ENCODE measurements at places on chromosomes 4 and X.

DNA sequence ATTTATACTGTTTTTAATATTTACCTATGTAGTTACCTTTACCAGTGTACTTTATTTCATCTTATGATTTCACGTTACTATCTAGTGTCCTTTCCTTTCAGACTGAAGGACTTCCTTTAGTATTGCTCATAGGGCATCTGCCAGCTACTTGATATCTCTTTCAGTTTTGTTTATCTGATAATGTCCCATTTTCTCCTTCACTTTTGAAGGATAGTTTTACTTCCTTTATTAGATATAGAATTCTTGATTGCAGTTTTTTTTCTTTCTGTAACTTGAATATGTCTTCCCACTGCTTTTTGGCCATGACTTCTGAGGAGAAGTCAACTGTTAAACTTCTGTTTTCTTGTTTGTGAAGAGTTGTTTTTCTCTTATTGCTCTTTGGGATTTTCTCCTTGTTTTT lies 69.4 kb upstream of the MAGED1 start:
- H3K36me3 ChIP-seq: no peaks in the 10 kb centered on the region
- no peak for DNase-seq
- H3K4me1 ChIP-seq: no peaks in the 10 kb centered on the region
- H3K27me3 ChIP-seq: no peaks in the 10 kb centered on the region

- H3K36me3 ChIP-seq: no peaks in the 10 kb centered on the region
- H3K27ac ChIP-seq: no peak overlapping the region
- DNase-seq: no peak
- no peak overlapping the region for H3K4me3 ChIP-seq
- H3K27me3 ChIP-seq: no peaks in the 10 kb centered on the region
- no peaks in the 10 kb centered on the region for H3K4me1 ChIP-seq
Observed at GRCh38 chrX:95539041-95539440, 1145.6 kb upstream of the DIAPH2 start.

GRCh38 chr4:123675567-123675966 lies 279.0 kb downstream of the SPRY1 start:
- no peaks in the 10 kb centered on the region for H3K27me3 ChIP-seq
- DNase-seq: no peak
- H3K27ac ChIP-seq: no peak overlapping the region
- no peaks in the 10 kb centered on the region for H3K36me3 ChIP-seq

- no peak for DNase-seq
- no peaks in the 10 kb centered on the region for H3K27me3 ChIP-seq
- H3K4me3 ChIP-seq: no peak overlapping the region
Observed at GRCh38 chr4:13893211-13893610, 265.7 kb upstream of the BOD1L1 start.

GRCh38 chrX:7582191-7582590 lies 260.8 kb upstream of the VCX start:
- no peak overlapping the region for H3K27ac ChIP-seq
- no peaks in the 10 kb centered on the region for H3K36me3 ChIP-seq
- H3K4me3 ChIP-seq: no peak overlapping the region
- no peaks in the 10 kb centered on the region for H3K4me1 ChIP-seq

GRCh38 chr4:122117743-122118142 lies 34.4 kb upstream of the BLTP1 start:
- H3K4me3 ChIP-seq: no peak overlapping the region
- H3K4me1 ChIP-seq: no peaks in the 10 kb centered on the region
- DNase-seq: no peak

- peaks cover 19% of the 10 kb centered on the region for H3K27me3 ChIP-seq
- no peak overlapping the region for H3K4me3 ChIP-seq
- no peak for DNase-seq
- H3K27ac ChIP-seq: no peak overlapping the region
- no peaks in the 10 kb centered on the region for H3K4me1 ChIP-seq
- no peaks in the 10 kb centered on the region for H3K36me3 ChIP-seq
Observed at GRCh38 chr4:8709050-8709728, 116.6 kb downstream of the CPZ start.

DNA sequence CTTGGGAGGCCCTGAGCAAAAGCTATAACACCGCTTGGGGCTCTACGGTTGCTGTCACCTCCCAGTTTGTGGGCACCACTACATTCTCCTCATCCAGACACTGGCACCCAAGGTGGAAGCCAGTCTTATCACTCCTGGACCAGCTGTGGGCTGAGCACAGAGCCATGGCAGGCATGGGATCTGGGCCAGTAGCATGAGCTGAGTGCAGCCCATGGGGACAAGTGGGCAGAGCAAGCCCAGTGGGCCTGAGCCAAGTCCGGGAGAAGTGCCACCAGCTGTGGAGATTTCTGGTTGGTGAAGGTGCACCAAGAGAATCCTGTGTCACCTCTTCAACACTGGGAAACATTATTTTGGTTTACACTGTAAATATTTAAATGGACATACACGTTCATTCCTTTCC lies 1013.0 kb downstream of the TECRL start:
- H3K4me1 ChIP-seq: no peaks in the 10 kb centered on the region
- H3K27me3 ChIP-seq: no peaks in the 10 kb centered on the region
- no peak overlapping the region for H3K4me3 ChIP-seq
- DNase-seq: no peak
- no peak overlapping the region for H3K27ac ChIP-seq

- H3K4me3 ChIP-seq: no peak overlapping the region
- H3K4me1 ChIP-seq: peaks cover 1% of the 10 kb centered on the region
- DNase-seq: no peak
- no peaks in the 10 kb centered on the region for H3K36me3 ChIP-seq
- H3K27ac ChIP-seq: no peak overlapping the region
- no peaks in the 10 kb centered on the region for H3K27me3 ChIP-seq
Observed at GRCh38 chr4:109015413-109015810, 252.6 kb upstream of the ETNPPL start.

DNA sequence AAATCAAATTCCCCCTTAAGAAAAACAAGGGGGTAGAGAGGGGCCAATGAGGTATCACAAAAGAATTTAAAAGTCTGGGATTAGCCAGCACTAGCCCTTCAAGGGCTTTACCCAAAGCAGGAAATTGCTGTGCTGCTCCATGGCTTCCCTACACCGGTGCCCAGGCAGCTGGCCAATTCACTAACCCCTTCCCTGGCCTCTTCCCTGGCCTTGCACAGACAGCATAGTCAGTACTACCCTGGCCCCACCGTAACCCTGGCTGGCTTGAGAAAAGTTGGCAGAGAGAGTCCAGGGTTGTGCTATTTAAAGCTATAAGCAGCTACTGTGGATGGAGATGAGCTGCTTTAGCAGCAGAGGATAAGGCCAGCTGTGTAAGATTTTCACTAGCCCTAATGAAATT lies 43.1 kb downstream of the ADAMTS3 start:
- H3K4me1 ChIP-seq: no peaks in the 10 kb centered on the region
- H3K27me3 ChIP-seq: no peaks in the 10 kb centered on the region

DNA sequence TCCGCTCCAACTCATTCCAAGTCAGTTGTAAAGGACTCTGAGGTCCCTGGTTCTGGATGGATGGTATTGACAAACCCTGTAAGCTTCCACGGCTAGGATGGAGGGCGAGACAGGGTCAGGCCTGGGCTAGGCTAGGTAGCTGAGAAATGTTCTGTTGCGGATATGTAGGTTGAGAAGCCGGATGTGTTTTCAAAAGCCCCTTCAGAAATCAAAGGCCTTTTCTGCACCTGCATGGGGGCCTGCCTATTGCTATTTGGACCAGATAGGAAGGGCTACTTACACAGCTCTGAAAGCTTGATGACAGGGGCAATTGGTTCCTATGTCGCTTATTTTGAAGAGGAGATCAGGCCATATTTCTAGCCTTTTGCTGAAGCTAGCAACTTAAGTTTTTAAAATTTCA lies 1.9 kb upstream of the DRP2 start:
- H3K4me1 ChIP-seq: no peaks in the 10 kb centered on the region
- DNase-seq: no peak
- H3K27ac ChIP-seq: no peak overlapping the region
- no peaks in the 10 kb centered on the region for H3K36me3 ChIP-seq
- H3K27me3 ChIP-seq: no peaks in the 10 kb centered on the region

DNA sequence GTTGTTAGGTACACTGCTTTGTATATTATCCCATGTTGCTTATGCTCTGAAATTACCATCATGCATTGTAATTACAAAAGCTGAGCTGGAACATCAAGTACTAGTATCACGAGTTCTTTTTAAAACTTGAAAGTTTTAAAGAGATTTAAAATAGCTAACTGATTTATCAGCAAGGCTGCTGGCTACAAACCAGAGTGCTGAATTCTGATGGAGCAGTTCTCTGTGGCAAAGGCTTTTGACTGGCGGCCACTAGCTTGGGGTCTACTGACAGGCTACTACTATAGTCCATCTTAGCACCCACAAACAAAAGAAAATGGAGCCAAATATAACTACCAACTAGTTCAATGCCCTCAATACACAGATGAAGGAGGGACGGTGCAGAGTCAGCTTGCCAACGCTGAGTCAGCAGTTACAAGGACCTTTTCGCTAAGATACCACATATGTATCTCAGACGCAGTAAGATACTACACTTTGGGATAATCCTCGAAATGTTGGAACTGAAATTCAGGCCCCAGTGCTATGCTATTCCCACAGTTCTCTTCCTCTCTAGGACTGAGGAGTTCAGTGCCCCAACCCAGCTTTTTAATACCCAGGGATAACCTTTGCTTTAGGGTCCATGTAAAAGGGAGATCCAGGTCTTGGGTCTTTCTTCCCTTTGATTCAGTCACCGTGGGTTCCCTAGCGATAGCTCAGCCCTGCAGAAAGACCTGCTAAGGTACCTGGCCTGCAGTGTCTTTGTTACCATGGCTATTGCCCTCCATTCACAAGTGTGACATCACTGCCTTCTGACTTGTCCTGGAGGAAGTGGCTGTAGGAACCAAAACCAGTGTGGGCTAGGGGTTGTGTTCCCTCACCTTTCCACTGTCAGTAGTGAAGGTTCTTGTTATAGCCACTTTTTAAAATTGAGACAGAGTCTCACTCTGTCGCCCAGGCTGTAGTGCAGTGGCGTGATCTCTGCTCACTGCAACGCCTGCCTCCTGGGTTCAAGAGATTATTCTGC lies 22.8 kb downstream of the MFAP3L start:
- DNase-seq: no peak
- H3K4me3 ChIP-seq: no peak overlapping the region
- no peaks in the 10 kb centered on the region for H3K4me1 ChIP-seq
- H3K36me3 ChIP-seq: no peaks in the 10 kb centered on the region

- H3K27me3 ChIP-seq: no peaks in the 10 kb centered on the region
- no peak overlapping the region for H3K4me3 ChIP-seq
- peak overlapping the region; percentile 33 for H3K27ac ChIP-seq
- no peaks in the 10 kb centered on the region for H3K36me3 ChIP-seq
- no peak for DNase-seq
Observed at GRCh38 chrX:136047016-136047642, 61.9 kb downstream of the SLC9A6 start.

- H3K27ac ChIP-seq: no peak overlapping the region
- no peaks in the 10 kb centered on the region for H3K36me3 ChIP-seq
- H3K27me3 ChIP-seq: no peaks in the 10 kb centered on the region
- H3K4me1 ChIP-seq: no peaks in the 10 kb centered on the region
- DNase-seq: no peak
Observed at GRCh38 chrX:71227370-71228062, 4.5 kb downstream of the GJB1 start.

GRCh38 chr4:89879215-89879614 lies 15.4 kb upstream of the MMRN1 start:
- H3K27ac ChIP-seq: no peak overlapping the region
- no peaks in the 10 kb centered on the region for H3K4me1 ChIP-seq
- H3K36me3 ChIP-seq: no peaks in the 10 kb centered on the region

- no peaks in the 10 kb centered on the region for H3K4me1 ChIP-seq
- H3K27ac ChIP-seq: no peak overlapping the region
- H3K36me3 ChIP-seq: no peaks in the 10 kb centered on the region
- no peak overlapping the region for H3K4me3 ChIP-seq
- DNase-seq: no peak
- peaks cover 64% of the 10 kb centered on the region for H3K27me3 ChIP-seq
Observed at GRCh38 chr4:74934888-74935287, 2.0 kb downstream of the PARM1 start.

DNA sequence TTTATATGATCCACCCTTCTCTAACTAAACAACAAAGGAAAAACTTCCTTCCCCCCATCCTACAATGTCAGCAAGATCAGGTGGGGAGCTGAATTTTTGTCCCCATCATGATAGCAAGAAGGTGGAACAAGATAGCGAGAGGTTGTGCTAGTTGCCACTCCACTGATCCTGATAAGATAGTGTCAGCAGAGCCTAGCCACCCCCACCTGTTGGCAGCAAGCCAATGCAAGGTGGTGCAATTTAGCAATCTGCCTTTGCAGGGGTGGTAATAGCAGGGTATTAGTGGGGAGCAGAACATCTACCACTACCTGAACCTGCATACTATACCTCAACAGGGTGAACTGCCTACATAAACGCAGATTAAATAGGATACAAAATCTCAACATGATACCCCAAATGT lies 80.2 kb upstream of the MAMLD1 start:
- H3K36me3 ChIP-seq: no peaks in the 10 kb centered on the region
- H3K4me1 ChIP-seq: no peaks in the 10 kb centered on the region
- DNase-seq: no peak
- H3K27ac ChIP-seq: no peak overlapping the region
- no peak overlapping the region for H3K4me3 ChIP-seq

GRCh38 chr4:6468376-6468775 lies 4.0 kb downstream of the PPP2R2C start:
- no peaks in the 10 kb centered on the region for H3K4me1 ChIP-seq
- no peak for DNase-seq
- H3K27ac ChIP-seq: no peak overlapping the region
- H3K27me3 ChIP-seq: peaks cover 35% of the 10 kb centered on the region
- H3K4me3 ChIP-seq: no peak overlapping the region

DNA sequence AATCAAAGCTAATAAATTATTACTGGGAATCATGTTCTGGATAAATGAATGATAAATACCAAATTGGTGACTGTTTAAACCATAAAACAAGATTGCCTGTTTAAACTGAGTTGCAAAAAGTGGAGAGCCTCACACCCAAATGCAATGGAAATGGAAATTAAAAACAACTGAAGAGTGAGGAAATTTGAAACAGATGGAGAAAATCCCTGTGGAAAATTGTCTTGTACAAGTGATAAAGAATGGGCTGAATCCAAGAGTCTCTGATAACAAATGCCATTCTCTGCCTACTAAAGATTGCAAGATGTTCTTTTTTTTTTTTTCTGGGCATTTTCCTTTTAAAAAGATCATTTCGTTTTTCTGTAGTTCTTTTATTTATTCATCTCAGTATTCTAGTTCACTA lies 426.3 kb downstream of the NLGN4X start:
- H3K4me1 ChIP-seq: peaks cover 6% of the 10 kb centered on the region
- no peaks in the 10 kb centered on the region for H3K27me3 ChIP-seq
- H3K27ac ChIP-seq: no peak overlapping the region
- no peak for DNase-seq
- no peaks in the 10 kb centered on the region for H3K36me3 ChIP-seq
- no peak overlapping the region for H3K4me3 ChIP-seq

DNA sequence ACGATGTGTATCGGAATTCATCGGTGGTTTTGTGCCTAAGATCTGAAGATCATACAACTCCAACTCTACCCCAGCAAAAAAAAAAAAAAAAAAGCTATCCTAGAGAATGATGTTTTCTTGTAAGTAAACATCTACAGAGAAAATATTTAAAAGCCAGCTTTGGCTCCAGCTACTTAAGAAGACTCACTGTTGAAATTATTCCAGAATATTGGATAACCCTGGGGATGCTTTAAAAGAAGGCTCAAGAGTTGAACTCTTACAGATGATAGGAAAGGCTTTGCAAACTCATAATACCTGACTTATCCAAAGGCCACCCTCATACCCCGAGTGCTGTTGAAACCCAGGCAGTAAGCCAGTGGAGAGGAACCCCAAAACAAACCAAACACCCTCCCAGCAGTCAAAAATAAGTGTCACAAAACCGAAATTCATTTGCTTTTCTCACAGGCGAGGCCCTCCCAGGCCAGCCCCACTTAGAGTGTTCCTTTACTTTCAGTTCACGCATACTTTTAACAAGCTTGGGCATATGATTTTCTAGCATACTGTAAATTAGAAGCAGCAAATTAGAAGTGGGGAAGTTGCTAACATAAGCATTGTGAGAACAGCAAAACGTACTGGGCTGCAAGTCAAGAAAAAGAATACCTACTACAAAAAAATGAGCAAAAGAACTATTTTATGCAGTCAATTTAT lies 2.7 kb upstream of the AMELX start:
- no peak overlapping the region for H3K27ac ChIP-seq
- H3K4me3 ChIP-seq: no peak overlapping the region

All from RWPE2 (cell line).